ENCODE measurements at places on chromosomes 1 and 21.

DNA sequence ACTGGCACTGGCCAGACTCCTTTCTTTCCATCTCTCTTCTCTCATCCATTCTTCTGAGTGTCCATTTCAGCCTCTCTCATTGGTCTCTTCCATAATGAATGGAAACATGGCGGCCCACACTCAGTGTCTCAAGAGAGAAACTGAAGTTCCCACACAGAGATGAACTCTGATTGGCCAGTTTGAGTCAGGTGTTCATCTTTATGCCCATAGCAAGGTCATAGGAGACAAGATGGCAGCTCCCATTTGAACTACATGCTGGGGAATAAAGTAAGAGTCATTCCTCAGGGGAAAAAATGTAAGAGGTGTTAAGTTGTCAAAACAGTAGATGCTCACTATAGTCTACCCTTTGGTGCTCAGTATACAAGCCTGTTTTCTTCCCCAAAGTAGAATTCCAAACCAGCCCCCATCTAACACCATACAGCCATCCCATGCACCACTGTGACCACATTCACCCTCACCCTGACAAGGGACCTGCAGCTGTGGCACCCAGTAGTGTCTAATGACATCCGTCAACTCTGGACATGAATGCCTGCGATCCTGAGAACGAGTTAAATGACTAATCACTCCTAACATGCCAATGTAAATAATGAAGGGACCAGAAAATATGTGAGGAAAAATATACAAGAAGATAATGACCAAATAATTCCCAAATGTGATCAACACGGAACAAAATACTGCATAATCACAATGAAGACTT, 12.4 kb downstream of the CDA start:
- DNase-seq: no peak

DNA sequence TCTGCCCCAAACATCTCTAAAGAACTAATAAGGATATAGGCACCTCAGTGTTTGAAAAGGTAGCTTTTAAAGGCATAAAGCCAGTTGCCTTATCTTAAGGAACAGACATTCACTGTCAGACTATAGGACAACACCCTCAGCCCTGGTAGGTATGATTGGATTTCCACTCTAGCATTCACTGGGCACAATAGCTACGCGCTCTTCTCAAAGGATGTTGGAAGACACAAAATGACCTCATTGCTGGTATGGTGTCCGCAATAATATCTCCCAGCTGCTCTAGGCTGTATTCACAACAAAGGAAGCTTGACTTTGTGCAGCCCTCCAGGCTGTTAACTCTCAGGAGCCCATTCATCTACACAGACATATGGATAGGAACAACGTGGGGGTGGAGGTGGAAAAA, 119.4 kb upstream of the CXADR start:
- DNase-seq: peak; percentile 12

DNA sequence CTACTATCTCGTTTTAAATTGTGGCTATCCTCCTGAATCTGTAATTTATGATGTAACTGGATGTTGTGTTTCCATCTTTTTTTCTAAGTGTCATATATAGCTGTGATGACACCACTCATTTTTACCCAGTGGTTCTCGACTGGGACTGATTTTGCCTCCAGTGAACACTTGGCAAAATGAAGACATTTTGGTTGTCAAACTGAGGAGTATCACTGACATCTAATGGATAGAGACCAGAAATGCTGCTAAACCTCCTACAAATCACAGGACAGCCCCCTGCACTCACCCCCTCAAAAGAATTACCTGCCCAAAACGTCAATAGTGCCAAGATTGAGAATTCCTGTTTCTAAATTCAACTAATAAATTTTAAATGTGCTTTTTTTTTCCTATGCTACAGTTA, 1.9 kb downstream of the TRMT13 start:
- no peak for DNase-seq

DNA sequence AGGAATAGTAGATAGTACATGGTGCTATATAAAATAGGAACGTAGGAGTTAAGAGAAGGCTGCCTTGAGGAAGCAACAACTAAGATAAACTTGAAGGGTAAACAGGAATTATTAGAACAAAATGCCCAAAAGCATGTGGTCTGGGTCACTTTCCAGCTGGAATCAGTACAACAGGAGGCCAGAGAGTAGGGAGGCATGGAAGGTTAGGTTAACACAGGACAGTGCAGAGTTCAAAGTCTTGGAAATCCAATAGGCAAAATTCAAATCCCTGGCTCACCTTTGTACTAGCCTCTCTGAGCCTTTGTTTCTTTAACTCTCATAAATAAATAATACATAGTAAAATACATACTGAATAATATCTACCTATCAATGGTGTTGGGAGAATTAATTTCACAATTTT, 69.0 kb upstream of the NEK7 start:
- DNase-seq: no peak

- no peak for DNase-seq
Observed at GRCh38 chr1:247961791-247962190, 3.2 kb upstream of the OR2AK2 start.

GRCh38 chr1:41855713-41856112, 63.0 kb downstream of the HIVEP3 start:
- no peak for DNase-seq

GRCh38 chr1:25879675-25880074, 4.2 kb upstream of the PAQR7 start:
- no peak for DNase-seq

DNA sequence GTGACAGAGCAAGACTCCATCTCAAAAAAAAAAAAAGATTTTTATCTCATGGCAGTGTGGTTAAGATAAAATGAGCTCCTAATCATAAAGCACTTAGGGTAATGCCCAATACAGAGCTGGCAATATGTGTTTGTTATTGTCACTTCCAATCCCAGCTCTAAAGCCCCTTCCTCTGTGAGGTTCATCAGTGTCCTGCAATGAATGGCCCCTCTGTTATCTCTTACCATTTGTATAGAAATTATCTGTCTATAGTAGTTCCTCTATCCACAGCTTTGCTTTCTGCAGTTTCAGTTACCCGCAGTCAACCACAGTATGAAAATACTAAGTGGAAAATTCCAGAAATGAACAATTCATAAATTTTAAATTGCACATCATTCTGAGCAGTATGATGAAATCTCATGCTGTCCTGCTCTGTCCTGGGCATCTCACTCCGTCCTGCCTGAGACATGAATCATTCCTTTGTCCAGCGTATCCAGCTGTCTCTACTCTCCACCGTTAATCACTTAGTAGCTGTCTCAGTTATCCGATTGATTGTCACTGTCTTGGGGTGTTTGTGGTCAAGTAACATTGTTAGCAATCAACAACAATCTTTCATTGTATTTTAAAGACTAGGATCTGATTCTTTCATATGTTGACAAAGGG, 50.2 kb upstream of the DNAH14 start:
- DNase-seq: no peak

GRCh38 chr1:230210326-230210980, 143.4 kb downstream of the GALNT2 start:
- no peak for DNase-seq

GRCh38 chr1:63448731-63449246, 74.2 kb downstream of the ITGB3BP start:
- DNase-seq: no peak

- DNase-seq: no peak
Observed at GRCh38 chr1:172640111-172640510, 18.8 kb upstream of the FASLG start.

DNA sequence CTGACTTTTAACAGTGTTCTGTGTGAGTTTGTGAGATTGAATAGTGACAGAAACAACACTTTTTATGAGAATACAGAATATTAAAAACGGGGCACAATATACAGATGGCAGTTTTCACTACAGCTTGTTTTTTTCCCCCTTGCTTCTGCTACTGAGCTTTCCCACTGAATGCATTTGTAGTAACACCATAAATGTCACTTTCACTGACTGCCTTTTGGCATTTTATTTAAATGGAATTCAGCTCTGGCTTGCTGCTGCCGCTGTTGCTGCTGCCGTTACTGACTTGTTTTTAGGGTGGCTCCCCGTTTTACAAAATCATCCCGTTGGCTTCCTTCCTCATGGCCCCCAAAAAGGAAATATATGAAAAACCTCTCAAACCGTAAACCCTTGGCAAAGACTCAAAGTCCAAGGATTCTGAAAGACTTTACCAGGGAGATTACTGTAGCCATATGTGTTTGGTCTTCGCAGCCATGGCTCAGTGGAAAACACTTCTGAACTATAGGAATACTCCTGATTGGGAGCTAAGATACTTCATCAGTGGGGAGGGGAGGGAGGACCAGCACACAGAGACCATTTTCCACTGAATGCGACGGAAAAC, 151.0 kb downstream of the NUF2 start:
- peak; percentile 30 for DNase-seq

DNA sequence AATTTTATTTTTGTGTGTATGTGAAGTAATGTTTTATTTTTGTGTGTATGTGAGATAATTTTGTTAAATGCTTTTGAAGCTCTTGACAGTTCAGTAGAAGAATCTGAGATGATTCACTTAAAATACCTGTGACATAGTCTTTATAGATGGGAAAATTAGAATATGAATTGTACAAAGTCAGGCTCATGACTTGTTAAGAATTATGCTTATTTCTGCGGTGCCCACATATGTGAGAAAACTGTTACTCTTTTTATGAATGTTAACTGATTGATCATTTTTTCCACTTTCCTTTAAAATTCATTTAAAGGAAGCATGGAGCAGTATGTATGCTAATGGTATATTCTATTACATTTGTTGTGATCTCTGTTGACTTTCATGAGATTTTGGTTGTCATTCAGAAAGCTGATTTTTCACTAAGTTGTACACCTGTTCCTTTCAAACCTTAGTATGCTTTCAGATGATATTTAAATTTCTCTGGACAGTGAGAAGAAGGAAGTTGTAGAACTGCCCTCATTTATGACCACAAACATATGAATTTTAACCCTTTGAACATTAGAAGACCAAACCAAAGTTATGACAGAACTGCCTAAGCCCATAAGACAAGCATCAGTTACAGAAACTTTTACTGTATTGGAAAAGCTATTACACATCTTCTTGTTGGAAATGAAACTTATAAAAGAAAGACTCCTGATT, 110.1 kb downstream of the POU2F1 start:
- DNase-seq: no peak

DNA sequence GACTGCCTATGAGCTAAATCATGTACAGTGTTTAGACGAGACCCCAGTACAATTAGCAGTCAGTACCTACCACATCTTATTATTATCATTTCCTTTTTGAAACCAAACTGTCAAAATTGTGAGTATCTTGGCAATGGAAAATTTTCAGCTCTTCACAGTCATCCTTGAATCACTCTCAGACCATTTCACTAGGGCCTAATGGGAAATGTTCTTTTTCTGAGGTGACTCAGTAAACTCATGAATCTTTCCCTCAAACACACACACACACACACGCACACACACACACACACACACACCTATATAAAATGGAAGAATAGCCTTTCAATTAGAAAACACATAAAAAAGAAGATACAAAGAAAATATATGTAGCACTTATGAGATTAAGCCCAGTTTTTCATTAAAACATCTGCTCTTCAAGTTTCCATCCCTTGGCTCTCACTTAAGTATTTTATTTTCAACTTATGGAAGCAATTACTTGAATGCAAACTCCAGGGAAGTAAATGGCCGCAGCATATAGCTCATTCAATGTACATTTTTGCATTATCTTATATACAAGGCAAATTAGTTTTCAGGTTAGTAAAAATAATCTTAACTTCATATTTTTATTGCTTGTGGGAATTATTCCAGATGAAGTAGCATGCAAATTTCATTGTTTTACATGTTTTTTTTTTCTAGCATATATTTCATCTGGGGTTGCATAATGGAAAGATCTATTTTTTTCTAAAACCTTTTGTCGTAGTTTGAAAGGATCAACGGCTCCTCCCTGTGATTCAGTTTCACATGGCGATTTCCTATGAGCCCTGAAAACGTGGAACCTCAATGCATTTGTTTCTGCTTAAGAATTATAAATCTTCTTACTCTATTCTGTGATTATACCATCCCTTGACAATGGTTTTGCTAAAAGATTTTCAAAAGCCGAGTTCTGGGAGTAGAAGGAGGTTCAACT, 46.3 kb upstream of the TMPRSS15 start:
- no peak for DNase-seq

GRCh38 chr1:24921412-24921811, 8.7 kb downstream of the RUNX3 start:
- no peak for DNase-seq

DNA sequence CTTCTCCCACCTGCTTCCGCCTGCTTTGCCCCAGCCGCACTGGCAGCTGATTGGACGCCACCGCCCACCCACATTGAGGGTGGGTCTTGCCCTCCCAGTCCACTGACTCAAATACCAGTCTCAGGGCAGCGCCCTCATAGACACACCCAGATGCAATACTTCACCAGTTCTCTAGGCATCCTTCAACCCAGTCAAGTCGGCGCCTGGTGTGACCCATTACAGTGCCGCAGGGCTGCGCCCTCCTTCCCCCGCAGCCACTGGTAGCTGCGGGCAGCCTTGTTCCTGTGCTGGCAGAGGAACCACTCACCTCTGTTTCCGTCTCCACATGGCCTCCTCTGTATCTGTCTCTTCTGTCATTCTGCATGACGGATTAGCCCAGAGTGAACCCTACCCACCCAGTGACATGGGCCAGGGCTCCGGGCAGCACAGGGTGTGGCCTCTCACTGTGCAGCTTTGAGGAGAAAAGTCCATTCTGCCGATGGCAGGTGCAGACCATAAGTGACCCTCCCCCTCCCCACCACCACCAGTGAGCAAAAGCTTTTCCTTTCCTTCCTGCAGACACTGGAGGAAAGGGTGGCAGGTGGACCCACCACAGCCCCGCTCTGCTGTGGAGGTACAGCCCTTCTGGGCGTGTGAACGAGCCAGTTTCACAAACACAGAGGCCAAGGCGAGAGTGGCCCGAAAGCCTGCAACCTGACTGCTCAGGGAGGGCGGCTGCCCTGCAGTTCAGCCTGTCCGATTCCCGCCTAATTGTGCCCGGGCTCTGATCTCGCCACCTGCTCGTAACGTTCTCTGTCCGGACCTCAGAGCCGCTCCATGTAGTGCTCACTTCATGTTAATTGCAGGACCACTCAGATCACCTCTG, 57.1 kb downstream of the FAAP20 start:
- DNase-seq: no peak

DNA sequence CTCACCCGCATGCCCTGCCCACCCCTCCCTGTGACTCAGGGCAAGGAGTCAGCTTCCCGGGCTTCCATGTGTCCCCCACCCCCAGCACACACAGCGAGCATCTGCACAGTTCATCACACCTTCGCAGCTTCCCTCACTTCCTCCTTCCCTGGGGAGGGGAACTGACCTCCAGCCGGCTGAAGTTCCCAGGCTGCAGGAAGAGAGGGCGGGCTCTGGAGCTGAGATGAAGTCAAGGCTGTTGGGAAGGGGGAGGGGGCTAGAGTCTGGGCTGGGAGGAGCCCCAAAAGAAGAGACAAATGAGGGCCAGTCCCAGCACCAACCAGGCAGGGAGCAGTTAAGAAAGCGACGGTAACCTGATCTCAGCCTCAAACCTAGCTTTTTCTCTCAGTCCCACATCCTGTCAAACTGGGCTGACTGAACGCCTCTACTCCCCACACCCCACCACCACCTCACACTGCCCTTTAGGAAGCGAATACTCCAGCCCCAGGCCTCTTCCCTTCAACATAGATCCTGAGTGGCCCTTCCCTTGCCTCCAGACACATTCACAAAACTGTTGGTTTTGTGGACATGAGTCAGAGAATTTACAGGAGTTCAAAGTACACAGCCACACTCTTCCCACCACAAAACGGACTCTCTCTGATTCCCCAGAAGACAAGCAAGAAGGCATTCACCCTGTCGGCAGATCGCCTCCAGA, 1.8 kb downstream of the RHOC start:
- DNase-seq: peak; percentile 22

- no peak for DNase-seq
Observed at GRCh38 chr1:27026621-27027574, 14.2 kb upstream of the TENT5B start.

- DNase-seq: no peak
Observed at GRCh38 chr21:33078907-33079582, 9.1 kb downstream of the OLIG1 start.
